ENCODE measurements at places on chromosomes 4 and X.

- DNase-seq: no peak
Measured at GRCh38 chr4:85595098-85595775, 120.3 kb downstream of the ARHGAP24 start.

GRCh38 chr4:48047421-48047844, 30.9 kb downstream of the NIPAL1 start:
- no peak for DNase-seq

DNA sequence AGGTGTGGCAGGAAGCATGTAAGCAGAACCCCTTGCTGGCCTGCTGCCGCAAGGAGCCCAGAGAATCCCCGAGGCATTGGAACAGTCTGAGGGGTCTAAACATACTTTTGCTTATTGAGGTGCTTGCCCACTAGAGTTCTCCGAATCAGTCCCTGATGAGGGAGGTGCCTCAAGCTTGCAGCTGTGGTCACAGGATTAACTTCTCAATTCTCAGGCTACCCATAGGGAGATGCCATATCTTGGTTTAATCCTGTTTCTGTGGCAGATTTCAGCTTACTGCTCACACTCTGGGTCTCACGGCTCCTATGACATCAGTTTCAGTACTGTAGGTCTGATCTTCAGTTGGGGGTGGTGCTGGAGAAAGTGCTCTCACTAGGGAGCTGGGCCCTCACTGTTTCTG, 39.9 kb downstream of the CCNG2 start:
- DNase-seq: no peak

DNA sequence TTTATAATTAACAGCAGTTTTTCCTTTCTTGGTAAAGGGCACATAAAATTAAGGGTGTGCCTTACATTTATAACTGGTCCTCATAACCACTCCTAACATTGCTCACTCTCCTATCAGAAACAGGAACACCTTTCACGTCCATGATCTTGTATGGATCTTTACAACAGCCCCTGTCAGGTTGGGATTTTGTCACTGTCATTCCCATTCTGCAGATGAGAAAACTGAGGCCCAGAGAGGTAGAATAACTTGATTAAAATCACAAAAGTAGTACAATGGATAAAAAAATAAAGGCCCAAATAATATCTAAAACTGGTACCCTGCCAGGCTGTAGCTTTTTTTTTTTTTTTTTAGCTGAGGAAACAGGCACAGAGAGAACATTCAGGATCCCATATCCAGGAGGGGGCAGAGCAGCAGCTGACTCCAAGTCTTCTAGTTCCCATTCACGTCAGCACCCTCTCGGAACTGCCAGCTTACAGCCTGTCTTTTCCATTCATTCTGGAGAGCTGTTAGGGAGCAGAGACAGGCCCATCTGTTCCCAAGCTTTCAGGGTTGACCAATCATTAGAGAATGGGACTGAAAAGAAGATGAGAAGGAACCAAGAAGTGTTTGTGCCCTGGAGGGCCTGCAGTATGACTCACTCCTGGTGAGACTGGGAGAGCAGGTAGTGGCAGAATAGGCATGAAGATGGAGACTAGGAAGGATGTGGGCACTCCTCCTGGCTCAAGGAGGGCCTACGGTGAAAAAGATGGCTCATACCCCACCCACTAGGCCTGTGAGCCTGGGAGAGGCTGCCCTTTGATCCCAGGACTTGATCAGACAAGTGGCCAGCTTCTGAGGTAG, 7.3 kb downstream of the SUV39H1 start:
- DNase-seq: no peak

DNA sequence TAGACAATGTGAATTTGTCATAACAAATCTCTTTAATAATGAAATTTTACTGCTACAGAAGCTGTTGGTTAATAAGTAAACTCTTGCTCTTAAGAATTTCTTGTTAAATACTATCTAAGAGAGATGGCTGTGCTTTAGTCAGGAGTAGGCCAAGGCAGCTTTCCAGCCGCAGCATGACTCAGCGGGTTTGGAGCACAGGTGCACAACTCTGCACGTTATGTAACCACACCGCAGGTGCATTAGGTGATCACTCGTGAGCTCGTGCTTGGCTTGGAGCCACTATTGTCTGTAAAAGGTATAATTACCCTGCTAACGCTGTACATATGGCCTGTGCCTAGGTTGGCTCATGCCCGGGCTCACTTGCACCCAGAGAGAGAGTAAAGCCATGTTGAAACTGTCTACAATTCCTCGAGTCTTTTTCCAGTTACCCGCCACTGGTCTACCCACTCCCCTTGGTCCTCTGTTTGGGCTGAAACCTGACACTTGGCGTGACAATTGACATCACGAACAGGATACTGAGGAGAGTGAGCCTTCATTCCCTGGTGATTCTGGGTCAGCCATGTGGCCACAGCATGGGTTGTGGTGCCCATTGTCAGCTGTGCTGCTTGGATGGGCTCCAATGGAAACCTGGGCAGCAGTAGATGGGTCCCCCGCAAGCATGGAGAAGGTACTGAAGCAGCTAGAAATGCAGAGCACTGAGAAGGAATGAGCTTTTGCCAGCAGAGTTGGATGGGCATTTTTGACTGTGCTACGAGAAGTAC, 18.4 kb upstream of the ANAPC4 start:
- no peak for DNase-seq

DNA sequence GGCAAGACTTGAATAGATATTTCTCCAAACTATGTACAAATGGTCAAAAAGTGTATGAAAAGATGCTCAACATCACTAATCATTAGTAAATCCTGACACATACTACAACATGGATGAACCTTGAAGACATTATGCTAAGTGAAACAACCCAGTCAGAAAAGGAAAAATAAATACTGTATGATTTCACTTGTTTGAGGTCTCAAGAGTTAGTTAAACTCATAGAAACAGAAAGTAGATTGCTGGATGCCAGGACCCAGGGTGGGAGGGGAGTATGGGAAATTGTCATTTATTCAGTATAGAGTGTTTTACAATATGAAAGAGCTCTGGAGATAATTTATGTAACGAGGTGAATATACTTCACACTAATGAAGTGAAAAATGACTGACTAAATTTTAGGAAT, 32.4 kb downstream of the PRMT9 start:
- no peak for DNase-seq

DNA sequence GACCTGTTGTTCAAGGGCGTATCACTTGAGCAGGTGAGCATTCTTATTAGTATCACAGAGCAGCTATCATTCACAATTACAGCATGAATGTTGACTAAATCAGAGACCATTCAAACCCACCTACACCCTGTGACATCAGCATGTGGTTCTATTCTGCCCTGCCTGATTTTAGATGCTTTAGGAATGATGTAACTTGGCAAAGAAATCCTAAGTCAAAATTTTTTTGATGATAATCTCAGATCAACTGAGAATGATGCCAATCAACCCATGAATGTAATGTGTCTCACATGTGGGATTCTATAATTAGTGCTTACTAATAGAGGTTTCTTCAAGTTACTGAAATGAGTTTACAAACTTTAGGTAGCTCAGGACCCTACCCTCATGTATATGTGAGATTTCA, 13.4 kb upstream of the CHIC2 start:
- DNase-seq: no peak

DNA sequence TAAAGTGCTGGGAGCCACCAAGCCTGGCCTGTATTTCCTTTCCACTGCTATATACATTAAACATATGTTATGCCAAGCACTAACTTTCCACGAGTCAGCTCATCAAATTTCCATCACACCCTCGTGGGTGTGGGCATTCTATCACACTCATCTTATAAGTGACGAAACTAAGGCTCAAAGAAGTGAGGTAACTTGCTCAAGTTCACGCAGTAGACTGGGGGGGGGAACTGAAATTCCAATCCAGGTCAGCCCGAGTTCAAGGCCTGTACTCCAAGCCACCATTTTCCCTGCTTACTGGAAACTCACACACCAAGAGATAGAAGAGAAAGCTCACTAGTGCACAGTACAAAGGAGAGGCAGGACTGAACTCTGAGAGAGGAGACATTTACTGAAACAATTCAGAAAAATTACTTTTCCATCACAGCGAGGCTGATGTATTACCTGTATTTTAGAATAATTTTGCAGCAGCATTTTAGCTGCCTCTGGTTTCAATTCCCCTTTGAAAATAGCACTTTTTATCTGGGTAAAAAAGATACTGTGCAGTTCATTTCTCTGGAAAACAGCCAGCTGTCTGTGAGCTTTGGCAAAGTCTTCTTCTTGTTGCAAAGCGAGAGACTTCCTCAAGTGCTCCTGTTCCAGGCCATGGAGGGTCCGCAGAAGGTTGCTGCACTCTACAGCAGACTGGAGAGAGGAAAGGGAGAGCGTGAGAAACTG, 76.8 kb downstream of the EVC2 start:
- DNase-seq: no peak

- no peak for DNase-seq
Measured at GRCh38 chr4:104395168-104395614, 99.5 kb downstream of the CXXC4 start.

- no peak for DNase-seq
Measured at GRCh38 chr4:48899432-48899749, 7.2 kb downstream of the OCIAD2 start.

- DNase-seq: no peak
Measured at GRCh38 chr4:8038083-8038482, 98.4 kb upstream of the AFAP1 start.

- peak; percentile 78 for DNase-seq
Measured at GRCh38 chrX:154443992-154444754, at the start of gene FAM50A. TSS of gene FAM50A (plus strand) at chrX:154444141. CDS start at chrX:154444236, 95 bp downstream.

DNA sequence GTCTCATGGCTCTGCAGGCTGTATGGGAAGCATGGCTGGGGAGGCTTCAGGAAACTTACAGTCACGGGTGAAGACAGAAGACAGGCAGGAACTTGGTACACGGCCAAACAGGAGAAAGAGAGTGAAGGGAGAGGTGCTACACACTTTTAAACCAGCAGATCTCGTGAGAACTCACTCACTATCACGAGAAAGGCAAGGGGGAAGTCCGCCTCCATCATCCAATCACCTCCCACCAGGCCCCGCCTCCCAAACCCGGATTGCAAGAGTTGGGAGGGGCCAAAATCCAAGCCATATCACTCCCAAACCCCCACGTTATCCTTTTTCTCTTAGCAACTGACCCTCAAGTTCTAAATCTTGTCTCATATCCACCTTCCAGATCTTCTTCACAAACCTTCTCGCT, 1710.5 kb upstream of the TENM3 start:
- DNase-seq: no peak
